Stimulated activated CD4-positive, alpha-beta T cell treated with anti-CD3 and anti-CD28 coated beads, Interleukin-2, amount 100 ng/mL, for 48 hours (primary cell): ENCODE measurements at places on chromosomes 13 and 19.

DNA sequence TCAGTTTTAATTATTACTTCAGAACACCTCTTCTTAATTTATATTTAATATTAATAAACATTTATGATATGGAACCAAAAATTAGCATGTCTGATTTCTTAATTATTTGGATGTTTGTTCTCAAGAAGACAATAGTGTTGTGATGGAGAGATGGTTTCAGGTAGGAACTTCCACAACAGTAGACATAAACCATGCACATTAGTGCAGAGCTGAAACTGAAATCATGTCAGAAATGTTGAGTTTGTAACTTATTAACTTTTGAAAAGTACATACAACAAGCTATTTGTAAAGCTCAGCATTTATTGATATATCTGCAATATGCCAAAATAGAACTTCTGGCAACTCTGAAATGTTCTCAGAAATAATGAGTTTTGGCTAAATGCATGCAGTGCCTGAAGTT, 11.8 kb upstream of the EDNRB start:
- no peak for DNase-seq

DNA sequence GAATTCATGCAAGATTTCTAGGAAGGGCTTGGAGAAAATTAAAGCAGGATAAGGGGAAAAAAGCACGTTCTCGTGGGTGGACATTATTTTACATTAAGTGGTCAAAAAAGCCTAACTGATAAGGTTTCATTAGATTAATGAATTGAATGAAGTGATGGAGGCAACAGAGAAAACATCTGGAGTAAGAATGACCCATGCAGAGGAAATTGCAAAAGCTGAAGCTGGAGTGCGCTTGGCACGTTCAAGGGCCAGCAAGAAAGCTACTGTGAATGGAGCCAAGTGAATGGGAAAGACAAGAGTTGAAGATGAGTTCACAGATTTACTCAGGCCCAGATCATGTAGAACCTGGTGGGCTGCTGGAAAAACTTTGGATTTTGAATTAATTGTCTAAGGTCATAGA, 777.9 kb downstream of the DACH1 start:
- no peak for DNase-seq

- no peak for DNase-seq
These were observed 703 bp downstream of the KLF16 start for GRCh38 chr19:1862424-1863327.

DNA sequence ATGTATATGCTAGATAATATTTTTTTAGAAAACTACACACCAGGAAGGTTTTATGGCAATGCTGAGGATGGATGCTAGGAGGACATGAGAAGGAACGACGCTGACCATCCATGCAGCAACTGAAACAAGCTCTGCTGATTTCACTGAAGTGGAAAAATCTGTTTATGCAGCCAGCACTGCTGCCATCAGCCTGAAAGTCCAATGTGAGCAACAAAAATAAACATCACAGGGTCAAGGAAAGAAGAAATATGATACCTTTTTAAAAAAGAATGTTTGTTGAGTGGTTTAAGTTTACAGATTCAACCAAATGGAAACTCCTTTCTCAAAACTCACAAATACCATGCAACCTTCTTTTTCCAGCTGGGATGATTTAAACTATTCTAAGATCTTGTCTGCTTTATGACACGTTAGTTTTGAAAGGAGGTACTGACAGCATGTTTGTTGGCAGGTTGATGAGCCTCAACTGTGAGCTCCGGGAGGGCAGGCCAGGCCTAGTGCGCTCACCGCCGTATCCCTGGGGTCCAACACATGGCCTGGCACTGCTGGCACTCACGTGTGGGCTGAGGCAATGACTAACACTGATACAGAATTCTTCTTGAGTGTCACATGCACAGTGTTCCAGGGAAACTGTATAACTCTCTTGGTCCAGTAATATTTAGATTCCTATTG, 46.8 kb downstream of the LATS2 start:
- DNase-seq: no peak

- DNase-seq: no peak
These were observed 16.7 kb upstream of the ZNF564 start for GRCh38 chr19:12567951-12568350.

- DNase-seq: no peak
These were observed 4.4 kb downstream of the DACT3 start for GRCh38 chr19:46656541-46656940.

DNA sequence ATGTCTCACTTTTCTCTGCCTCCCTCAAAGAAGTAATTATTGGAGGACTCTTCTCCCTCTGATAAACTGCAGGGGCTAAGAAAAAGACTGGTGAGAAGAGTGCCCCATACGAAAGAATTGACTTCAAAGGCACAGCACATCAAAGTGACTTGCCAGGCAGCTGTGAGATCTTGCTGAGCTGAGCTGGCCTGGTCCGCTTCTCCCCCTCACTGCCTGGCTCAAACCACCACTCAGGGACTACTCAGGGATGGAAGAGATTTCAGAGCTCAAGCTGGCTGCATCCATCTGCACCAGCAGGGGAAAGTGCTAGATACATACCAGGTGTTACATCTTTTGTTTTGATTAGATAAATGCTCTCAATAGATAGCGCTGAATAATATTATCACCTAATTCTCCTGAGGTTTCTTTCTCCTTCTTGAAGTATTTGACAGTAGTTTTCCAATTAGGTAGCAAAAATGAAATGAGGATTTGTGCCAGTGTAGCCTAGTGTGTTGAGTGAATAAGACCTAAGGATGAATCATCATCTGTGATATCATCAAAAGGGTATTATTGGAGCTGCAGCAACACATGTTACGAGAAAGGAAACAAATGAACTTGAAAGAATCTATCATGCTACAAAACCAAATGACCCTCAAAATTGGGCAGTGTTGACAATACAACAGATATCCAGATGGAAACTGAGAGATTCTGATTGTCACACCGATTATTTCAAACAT, 379.8 kb downstream of the TBC1D4 start:
- DNase-seq: no peak

DNA sequence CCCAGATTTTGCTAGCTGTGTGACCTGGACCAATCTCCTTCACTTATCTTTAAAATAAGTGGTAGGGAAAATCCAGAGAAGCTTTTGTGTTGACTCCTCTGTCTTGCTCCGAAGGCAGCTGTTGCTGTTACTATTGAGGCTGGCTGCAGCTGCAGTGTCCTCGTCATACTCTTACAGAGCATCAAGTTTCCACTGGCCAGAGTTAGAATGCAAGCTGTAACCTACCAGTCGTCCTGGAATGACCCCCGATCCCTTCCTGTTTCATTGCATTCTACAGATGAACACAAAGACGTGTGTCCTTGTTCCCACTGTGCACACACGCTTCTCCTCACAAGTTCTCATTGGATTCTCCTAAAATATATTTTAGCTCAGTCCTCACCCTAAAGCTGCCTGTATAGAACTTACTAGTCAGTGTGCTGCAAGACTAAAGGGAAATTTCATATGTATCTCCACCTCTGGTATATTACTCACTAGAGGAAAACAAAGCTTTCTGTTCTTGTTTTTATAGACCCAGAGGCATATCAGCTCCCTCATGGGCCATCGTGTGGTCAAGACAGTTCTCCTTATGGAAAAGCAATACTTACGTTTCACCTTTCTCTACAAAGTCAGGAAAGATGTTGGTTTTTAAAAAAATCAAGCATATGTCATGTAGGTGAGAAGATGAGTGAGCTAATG, 589.8 kb downstream of the LMO7 start:
- no peak for DNase-seq

DNA sequence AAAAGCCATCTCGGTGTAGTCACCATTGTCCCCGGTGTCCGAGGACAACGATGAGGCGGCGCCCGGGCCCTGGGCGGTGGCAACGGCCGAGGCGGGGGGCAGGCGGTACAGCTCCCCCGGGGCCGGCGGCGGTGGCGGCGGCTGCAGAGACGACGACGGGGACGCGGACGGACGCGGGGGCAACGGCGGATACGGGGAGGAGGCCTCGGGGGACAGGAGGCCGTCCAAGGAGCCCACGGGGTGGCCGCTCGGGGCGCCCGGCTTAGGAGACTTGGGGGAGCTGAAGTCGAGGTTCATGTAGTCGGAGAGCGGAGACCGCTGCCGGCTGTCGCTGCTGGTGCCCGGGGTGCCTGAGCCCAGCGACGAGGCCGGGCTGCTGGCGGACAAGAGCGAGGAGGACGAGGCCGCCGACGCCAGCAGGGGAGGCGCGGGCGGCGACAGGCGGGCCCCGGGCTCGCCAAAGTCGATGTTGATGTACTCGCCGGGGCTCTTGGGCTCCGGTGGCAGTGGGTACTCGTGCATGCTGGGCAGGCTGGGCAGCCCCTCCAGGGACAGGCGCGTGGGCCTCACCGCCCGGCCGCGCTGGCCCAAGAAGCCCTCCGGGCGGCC, 3.5 kb downstream of the IRS2 start:
- no peak for DNase-seq

DNA sequence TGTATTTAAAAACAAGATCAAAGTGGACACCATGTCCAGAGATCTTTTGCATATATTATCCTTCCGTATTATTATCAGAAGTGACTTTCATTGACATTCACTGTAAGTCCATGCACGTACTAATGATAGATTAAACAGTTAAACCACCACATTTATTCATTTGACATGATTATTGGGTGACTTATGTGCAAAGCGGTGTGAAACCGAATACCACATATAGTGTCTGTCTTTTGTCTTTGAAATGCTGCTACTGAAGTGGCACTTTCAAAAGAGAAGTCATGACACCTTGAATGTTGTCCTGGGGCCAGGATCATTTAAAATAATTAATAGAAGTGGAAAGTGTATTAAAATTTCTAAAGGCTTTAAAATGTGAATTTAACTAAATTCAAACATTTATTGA, 100.1 kb downstream of the ERCC5 start:
- no peak for DNase-seq

- no peak for DNase-seq
These were observed 5.0 kb downstream of the BICRA start for GRCh38 chr19:47614021-47614295.

DNA sequence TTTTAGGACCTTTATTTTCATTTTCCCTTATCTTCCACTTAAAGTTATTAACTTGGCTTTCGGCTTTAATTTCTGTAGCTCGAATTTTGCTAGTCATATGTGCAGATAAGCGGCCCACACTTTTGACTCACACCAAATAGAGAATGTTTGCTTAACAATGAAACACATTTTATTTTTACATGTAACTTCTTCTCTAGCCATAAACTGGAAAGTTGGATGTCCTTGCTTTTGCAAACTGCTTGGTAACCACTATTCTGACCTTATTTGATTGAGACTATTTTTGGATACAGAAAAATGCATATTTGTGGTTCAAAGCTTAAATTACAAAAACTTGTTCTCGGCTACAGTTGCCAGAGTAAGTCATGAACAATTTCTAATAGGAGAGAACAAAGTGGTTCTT, 600.0 kb downstream of the KCTD12 start:
- DNase-seq: no peak

DNA sequence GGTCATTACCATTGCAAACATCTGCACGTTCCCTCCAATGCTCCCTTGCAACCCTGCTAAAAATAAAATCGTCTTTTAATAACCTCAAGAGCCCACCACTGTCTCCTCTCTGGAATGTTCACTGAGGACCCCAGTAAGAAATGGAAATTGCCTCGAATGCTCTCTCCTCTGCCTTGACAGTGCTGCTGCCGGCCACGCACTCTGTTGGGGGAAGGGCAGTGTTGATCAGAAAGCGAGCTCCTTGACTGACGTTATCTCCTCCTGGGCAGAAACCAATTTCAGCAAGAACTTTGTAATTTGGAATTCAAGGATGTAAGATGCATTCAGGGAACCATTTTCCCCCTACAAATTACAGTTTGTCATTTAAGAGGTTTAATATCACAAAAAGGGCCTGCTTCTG, 718.5 kb downstream of the UQCRFS1 start:
- no peak for DNase-seq

GRCh38 chr19:46381756-46382345, 31.5 kb downstream of the CCDC8 start:
- DNase-seq: no peak

- no peak for DNase-seq
These were observed 167.4 kb upstream of the SLITRK1 start for GRCh38 chr13:84049443-84050219.

- no peak for DNase-seq
These were observed 139.6 kb downstream of the STOML3 start for GRCh38 chr13:38850868-38851626.
